HS-5 (cell line): ENCODE measurements at places on chromosomes 5 and 9.
A peak's percentile ranks its signal among the peaks of the same experiment; 100 is the strongest.

DNA sequence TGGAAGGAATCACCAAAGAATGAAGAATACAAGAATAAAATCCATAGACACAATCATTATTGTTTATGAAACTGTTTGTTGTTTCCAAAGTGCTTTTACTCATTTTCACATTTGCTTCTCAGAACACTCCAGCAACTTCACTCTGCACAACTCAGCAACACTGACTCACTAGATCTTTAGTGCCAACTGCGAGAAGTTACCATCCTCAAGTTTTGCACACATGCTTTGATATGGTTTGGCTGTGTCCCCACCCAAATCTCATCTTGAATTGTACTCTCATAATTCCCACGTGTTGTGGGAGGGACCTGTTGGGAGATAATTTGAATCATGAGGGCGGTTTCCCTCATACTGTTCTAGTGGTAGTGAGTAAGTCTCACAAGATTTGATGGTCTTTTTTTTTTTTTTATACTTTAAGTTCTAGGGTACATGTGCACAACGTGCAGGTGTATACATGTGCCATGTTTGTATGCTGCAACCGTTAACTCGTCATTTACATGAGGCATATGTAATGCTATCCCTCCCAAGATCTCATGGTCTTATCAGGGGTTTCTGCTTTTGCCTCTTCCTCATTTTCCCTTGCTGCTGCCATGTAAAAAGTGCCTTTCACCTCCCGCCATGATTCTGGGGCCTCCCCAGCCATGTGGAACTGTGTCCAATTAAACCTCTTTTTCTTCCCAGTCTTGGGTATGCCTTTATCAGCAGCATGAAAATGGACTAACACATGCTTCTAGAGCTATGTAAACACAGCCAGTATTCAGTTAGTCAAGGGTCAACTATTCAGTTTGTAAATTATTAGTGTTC, 36.9 kb downstream of the CLINT1 start:
- DNase-seq: no peak

DNA sequence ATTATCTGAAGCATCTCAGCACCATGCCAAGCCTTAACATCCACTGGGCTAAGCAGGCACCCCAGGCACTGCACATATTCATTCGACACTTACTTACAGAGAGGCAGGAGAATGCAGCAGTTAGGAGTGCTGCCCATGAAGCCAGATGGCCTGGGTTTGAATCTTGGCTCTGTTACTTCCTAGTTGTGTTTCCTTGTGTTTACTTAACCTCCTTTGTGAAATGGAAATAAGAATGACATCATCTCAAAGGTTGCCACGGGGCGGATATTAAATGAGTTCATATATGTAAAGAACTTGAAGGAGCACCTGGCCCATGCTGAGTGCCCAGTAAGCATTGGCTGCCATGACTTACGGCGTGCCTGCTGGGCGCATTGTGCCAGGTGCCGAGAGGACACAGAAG, 565.2 kb downstream of the CDK5RAP2 start:
- DNase-seq: no peak

GRCh38 chr9:128553728-128554127, 1.3 kb downstream of the SPTAN1 start:
- peak; percentile 50 for DNase-seq

DNA sequence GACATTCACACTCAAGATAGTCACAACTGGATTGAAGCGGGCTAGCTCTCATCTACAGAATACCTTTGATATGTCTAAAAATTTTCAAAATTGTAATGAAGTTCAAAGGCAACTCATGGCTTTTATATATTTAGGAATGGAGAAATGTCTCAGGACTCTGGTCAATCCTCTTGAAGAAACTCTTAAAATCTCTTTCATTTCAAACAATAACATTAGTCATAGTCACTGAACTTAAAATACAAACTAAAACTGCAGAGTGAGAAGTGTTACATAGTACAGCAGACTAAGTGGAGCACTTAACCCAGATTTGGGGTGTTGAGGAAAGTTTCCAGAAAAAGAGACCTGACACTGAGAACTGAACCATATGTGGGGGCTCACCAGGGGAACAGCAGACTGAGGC, 20.7 kb downstream of the FANCC start:
- DNase-seq: no peak

DNA sequence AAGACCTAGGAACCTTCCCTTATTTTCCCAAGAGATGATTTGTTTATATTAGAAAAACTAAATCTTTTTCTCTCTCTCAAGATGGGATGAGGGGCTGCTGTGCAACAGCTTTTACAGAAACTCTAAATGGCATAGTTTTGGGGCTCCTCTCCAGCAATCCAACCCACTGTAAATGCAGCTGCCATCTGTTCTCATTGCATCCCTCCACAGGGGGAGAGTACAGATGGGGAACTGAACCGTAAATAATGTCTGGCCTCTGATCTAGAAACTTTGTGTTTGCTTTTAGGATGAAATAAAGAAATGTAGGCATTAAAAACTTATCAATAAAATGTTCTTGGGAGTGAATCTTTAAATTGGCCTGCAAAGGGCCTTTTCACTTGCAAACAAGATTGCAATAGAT, 291.4 kb downstream of the MCTP1 start:
- no peak for DNase-seq

DNA sequence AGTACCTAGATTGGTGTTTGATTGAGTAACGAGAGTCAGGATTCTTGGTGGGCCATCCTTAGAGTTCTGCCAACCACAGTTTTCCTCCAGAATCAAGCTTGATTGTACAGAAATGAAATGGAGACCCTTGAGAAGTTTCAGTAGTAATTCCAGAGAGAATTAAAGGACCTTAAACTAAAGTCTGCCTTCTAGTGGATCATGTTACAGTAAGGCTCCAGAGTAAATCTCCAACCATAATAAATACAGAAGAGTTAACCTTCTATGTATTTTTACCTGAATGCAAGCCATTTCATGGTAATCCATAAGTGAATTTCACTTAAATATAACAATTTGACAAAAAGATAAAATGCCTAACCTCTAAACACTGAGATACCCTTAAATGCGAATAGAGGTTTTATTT, 53.0 kb upstream of the CNTLN start:
- DNase-seq: no peak

DNA sequence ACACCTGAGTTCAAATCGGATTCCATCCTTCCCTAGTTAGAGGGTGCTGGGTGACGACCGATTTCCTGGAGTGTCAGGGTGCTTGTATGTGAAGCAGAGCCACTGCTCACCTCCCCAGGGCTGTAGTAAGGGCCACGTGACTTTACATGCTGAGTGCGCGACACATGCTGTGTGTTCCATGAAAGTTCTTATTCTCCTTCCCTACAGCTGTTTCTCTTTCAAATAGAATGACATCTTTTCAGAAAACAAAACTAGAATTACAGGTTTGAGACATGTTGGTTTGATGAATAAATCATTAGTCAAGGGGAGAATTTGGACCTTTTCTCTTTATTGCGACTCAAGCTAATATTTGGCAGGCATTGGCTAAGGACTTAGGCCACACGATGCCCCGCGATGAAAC, 113.1 kb downstream of the JMY start:
- DNase-seq: no peak

DNA sequence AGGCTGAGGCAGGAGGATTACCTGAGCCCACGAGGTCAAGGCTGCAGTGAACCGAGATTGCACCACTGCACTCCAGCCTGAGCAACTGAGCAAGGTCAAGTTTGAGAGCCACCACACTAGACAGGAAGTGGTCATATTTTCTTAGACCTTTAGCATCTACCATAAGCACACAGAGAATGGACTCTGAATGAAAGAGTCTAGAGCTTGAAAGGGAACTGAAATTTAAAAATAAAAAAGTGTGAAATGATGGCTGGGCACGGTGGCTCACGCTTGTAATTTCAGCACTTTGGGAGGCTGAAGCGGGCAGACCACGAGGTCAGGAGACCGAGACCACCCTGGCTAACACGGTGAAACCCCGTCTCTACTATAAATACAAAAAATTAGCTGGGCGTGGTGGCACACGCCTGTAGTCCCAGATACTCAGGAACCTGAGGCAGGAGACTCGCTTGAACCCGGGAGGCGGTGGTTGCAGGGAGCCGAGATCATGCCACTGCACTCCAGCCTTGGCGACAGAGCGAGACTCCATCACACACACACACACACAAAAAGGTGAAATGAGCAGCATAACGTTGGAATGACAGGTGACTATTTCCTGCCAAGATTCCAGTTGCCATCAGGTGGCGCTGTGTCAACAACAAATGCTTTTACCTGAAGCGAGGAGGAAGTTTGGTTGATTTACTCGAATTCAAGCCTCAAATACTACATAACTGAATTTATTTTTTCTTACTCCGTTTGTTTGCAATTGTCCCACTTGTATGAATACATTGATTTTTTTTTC, 21.3 kb upstream of the AK3 start:
- no peak for DNase-seq

- no peak for DNase-seq
Measured at GRCh38 chr5:131899686-131900085, 45.8 kb downstream of the MEIKIN start.

- DNase-seq: no peak
Measured at GRCh38 chr9:132697230-132697629, 27.0 kb downstream of the GTF3C4 start.

DNA sequence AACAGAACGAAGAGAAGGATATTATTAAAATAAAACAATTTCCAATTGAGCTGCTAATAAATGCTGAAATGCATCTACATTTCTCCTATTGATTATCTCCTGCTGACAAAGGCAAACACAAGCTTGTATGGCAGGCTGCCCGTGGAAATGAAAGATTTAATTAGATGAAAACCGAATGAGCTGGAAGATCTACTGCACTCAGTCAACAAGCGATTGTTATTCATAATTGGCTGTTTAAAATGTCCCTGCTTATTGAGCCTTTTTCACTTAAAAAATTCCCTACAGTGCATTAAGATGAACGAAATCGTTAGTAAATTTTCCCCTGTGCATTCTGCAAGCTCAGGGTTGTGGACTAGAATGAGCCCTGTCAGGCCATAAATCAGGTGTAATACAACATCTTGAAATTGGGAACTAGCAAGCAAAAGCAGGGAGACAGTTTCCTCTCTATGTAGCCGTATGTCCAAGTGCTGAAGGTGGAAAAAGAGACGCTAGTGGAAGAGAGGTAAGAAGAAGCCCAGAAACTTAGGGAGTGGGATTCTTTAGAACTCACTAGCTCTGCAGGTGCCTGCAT, 28.5 kb upstream of the KIF4B start:
- no peak for DNase-seq

GRCh38 chr9:88388886-88389605, 802 bp downstream of the SPIN1 start:
- DNase-seq: no peak

- DNase-seq: no peak
Measured at GRCh38 chr5:98679963-98680362, 93.5 kb upstream of the RGMB start.

GRCh38 chr5:69299625-69300024, 33.0 kb downstream of the CCDC125 start:
- no peak for DNase-seq

- no peak for DNase-seq
Measured at GRCh38 chr9:112863214-112863613, 27.5 kb downstream of the SLC46A2 start.

DNA sequence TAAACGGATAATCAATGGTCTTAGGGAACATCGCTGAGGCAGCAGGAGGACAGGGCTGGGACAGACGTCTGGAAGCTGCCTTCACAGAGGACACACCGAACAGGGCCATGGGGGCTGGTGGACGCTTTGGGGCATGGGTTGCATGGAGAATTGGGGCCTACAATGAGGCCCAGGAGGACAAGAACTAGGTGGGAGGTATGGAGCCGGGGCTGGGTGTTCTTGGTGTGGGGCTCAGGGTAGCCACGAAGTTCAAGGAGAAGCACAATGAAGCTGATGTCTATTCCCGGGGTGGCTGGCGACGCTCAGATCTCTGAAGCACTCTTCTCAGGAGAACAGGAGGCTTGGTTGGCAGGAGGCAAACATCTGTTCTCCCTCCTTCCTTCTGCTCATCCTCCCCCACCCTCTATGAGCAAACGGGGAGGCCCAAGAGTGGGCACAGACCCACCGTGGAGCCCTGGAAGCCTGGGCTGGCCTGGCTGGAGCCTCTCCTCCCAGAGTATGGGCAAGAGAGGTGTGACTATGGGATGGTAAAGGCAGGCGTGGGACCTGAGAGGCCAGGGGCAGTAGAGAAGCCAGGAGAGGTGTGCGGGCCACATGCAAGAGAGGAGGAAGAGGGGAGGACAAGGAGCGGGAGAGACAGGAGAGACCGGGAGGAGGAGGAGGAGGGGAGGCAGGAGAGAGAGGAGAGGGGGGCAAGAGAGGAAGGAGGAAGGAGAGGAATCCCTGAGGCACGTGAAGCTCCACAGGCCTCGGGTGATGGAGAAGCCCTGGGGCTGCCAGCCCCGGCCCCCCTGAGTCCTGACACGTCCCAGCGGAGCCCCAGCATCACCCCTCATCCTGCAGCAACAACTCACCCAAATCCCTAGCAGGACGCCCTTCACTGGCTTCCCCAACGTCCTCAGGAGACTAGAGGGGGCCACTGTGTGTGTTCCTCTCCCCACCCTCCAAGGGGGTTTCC, 159.1 kb downstream of the OLFM1 start:
- DNase-seq: no peak

- DNase-seq: no peak
Measured at GRCh38 chr9:134243778-134244467, 79.6 kb upstream of the RNU6ATAC start.

DNA sequence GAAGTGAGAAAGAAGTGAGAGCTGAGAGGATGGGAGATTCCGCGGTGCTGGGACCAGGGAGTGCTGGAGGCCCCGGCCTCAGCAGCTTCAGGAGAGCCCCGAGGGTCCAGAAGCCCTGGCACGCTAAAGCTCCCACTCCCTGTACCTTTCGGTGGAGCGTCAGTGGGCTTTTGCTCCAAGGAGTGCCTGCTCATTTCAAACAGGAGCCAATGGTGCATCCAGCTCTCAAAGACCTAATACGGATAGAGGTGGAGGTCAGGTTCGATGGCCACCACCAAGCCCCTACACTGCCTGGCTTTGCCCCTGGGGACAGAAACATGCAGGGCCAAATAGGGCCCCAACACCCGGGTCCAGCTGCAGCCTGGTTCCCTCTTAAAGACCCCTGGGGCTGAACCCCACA, 8.2 kb downstream of the CD74 start:
- DNase-seq: no peak

GRCh38 chr5:180787711-180788431, 14.7 kb downstream of the MGAT1 start:
- DNase-seq: no peak

DNA sequence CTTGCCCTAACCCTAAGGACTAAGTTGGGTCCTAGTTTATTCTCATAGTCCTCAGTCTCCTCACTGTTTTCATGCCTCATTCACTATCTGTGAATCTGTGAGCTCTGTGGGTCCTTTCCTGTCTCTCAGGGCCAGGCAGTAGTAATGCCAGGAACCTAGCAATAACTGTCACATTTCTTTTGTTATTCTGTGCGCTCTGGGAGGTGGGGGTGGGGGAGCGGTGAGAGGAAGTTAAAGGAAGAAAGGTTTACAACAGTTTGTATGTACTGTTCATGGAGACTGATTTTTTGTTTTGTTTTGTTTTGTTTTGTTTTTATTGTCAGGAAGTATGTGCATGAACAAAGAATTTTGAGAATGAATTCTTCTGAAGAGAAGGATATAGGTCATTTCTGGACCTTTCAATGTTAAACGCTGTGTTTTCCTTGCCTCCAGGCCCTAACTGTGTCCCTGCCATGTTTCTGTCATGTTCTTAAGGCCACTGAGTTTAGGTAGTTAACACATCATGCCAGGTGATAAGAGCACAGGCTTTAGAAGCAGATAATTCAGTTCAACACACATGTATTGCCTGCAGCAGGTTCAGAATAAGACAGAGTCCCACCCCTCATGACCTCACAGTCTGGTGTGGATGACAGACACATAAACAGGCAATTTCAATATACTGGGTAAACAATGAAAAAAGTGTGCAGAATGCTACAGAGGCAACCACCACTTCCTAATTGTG, 13.3 kb upstream of the FEM1C start:
- no peak for DNase-seq

- DNase-seq: no peak
Measured at GRCh38 chr5:89327608-89328007, 444.6 kb upstream of the MEF2C start.
